Stimulated activated CD4-positive, alpha-beta T cell treated with anti-CD3 and anti-CD28 coated beads, Interleukin-15, amount 100 ng/mL, for 24 hours (primary cell): ENCODE measurements at places on chromosomes 3 and 15.

GRCh38 chr3:11558002-11558401, 85.7 kb downstream of the VGLL4 start:
- peak; percentile 29 for DNase-seq

- peak; percentile 65 for DNase-seq
Measured at GRCh38 chr3:111859061-111859973, at the start of gene PHLDB2. Gene PHLDB2 (plus strand): TSS chr3:111859265. CDS start chr3:111884078, 24,813 bp downstream.

- DNase-seq = no peak
Measured at GRCh38 chr15:74191798-74192197, 10.8 kb downstream of the STRA6 start.

- DNase-seq = no peak
Measured at GRCh38 chr15:99232740-99233139, 16.6 kb downstream of the TTC23 start.

- DNase-seq = no peak
Measured at GRCh38 chr3:36095238-36095637, 285.1 kb upstream of the STAC start.

GRCh38 chr3:55514962-55515361, 27.9 kb upstream of the WNT5A start:
- no peak for DNase-seq

- no peak for DNase-seq
Measured at GRCh38 chr3:58664611-58665010, 2.0 kb downstream of the FAM3D start.

DNA sequence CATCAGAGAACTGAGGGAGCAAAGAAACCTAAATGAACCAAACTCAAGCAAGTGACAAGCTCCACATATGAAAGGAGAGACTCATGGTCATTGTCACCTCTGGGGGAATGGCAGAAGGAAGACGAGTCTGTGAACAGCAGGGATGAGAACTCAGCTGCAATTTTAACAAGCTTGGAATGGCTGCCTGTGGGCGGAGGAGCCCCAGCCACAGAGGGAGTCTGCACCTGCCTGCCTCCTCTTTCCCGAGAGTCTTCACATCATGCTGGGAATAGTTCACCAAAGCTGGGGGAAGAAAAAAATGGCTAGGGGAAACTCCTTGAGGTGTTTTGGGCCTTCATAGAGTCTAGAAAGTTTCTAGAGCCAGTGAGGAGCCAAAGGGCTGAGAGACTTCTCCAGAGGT, 21.3 kb upstream of the BHLHE40 start:
- DNase-seq = no peak

GRCh38 chr15:85854345-85855097, 59.8 kb upstream of the KLHL25 start:
- peak; percentile 49 for DNase-seq

GRCh38 chr15:38084289-38084688, 149.8 kb downstream of the TMCO5A start:
- DNase-seq = no peak

GRCh38 chr3:63390710-63391230, 112.7 kb downstream of the SYNPR start:
- no peak for DNase-seq

DNA sequence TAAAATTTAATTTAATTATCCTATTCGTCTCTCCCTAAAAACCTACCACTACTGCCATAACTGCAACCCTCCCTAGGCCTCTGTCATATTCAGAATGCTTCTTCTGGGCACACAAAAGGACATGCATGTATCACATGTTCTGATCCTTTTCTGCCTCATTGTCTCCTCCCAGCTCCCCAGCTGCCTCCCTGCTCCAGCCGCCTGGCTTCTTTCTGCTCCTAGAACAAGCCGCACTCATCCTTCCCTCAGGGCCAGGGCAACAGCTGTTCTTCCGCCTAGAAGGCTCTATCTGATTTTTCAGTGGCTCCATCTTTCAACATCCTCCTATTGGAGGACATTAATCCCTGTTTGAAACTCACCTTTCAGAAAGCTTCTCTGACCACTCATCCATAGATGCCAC, 38.6 kb downstream of the TMED3 start:
- no peak for DNase-seq

DNA sequence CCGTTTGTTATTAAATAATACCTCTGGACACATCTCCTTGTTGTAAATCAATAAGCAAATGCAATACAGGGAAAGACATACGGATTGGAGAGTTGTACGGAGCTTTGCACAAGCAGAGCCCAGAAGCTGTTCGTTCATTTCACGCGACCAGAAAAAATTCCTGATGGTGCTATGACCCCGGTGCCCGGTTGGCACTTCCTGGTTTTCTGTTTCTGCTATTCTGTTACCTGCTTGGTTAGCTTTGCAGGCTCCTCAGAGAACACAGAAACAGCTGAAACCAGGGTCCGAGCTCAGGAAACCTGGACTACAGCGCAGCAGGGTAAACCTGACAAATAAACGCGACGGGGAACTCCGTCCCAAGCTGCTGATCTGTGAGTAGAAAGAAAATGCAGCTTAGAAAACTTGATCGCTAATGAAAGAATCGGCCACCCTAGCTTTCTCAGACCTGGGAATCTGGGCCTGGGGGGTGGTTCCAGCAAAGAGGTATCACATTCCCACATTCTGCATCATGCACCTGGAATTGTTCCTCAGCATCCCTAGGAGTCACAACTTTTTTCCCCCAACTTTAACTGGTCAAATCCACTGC, 845 bp downstream of the CNTN3 start:
- no peak for DNase-seq

DNA sequence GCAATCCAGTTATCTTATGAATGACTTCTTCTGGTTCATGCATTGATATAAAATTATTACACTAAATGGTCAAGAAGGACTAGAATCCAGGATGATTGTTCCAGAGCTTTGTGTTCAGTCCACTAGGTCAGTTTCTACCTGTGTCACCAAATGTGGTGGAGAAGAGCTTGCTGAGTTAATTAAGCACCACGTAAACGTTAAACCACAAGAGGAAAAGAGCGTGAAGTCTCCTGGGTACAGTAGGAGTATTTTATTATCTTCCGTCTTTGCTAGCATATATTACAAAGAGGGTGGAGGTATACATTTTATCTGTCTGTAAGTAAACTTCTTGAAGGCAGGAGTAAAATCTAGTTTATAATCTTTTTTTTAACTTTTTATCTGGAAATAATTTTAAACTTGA, 23.5 kb downstream of the CHP1 start:
- no peak for DNase-seq
